Left kidney (tissue), 8 donors: ENCODE measurements at places on chromosomes 3 and 15.
A peak's percentile ranks its signal among the peaks of the same experiment; 100 is the strongest.

GRCh38 chr15:35583863-35584528 is 38.0 kb upstream of the DPH6 start:
- DNase-seq = peak; percentile 22

- DNase-seq = no peak
These were observed 34.5 kb upstream of the CHST2 start for GRCh38 chr3:143084856-143085731.

DNA sequence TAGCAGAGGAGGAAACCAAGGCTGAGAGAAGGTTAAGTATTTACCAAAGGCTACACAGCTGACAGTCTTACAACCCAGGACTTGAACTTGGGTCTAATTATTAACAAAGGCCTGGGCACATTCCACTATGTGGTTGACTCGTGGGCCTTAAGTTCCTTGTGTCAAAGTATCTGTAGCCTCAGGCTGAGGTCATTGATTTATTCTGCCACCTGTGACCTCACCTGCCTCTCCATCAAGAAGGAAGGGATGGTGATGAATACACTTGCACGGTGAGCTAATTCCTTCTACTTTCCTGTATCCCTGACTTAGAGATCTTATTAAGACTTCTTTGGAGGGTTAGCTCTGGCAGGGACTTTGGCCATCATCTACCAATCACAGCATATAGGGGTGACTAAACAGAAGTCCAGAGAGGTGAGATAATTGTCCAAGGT is 19.9 kb upstream of the LRRC58 start:
- no peak for DNase-seq

GRCh38 chr3:113261063-113261625 is 49.8 kb downstream of the BOC start:
- DNase-seq = no peak

DNA sequence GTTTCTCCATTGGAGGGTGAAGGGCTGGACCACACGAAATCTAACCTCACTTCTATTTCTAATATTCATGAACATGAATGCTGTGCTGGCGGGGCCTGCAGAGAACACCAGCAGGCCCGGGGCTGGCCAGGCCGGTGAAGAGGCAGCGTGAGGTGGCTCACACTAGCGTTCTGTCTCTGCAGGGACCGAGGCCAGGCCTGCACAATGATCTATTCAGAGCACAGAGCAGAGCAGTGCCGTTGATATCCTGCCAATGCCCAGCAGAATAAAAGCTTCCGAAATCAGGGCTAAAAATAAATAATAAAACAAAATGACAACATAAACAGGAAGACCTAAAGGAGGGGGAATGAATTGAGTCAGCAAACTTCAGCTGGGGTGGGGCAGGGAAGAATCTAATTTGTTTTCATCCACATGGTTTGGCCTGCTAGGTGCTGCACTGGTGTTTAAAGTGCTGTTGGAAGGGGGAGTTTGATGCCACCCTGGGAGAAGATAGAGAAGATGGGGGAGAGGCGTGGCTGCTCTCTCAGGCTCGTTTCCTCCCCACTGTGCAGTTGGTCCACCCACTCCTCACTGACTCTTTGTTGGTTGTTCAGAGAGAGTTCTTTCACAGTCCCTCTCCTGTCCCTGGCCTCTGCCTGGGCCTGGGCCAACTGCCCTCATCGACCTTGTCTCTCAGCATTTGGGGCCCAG is 837.1 kb downstream of the AGBL1 start:
- no peak for DNase-seq

DNA sequence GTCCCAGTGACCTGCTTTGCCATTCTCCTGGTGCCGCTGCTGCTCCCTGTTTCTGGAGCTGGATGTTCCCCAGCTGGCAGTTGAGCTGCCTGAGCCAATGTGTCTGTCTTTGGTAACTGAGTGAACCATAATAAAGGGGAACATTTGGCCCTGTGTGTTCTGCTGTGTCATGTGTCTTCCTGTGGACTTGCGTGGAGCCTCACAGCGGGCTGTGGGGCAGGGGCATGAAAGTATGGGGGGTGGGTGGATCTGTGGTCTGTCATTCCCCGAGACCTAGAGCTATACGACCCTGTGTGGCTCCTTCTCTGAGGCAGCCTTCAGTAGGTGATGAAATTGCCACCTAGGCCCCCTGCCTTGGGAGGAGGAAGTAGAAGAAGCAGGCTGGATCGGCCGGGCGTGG is 2.0 kb upstream of the PPCDC start:
- no peak for DNase-seq

- DNase-seq = no peak
These were observed 61.6 kb upstream of the ETV5 start for GRCh38 chr3:186170516-186170915.

GRCh38 chr3:99163314-99163713 is 261.8 kb upstream of the DCBLD2 start:
- no peak for DNase-seq

DNA sequence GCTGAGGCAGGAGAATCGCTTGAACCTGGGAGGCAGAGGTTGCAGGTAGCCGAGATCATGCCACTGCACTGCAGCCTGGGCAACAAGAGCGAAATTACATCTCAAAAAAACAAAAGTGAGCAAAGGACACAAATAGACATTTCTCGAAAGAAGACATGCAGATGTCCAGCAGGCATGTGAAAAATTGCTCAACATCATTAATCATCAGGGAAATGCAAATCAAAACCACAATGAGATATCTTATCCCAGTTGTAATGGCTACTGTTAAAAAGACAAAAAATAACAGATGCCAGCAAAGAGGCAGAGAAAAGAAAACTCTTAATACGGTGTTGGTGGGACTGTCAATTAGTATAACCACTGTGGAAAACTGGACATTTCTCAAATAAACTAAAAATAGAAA is 20.9 kb downstream of the ASB7 start:
- DNase-seq = no peak

- DNase-seq = no peak
These were observed 57.1 kb upstream of the POU1F1 start for GRCh38 chr3:87333393-87333892.

DNA sequence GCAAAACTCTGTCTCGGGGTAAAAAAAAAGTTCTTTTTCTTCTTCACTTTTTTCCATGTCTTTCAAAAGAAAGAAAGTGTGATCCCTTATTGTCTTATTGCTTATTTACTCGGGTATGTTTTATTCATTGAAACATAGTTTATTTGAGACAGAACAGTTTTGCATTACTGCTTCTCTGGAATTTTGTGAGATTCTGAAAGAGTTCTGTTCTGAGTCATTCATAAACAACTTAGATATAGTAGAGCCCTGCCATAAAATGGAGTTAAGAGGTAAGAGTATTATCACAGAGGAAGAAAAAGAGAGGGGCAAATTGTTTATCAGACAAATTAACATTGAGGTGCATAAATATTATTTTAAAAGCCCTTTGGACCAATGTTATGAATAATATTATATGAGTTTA is 522.2 kb downstream of the ROBO2 start:
- DNase-seq = no peak

- DNase-seq = no peak
These were observed 64.7 kb downstream of the UBE3A start for GRCh38 chr15:25374143-25374542.

DNA sequence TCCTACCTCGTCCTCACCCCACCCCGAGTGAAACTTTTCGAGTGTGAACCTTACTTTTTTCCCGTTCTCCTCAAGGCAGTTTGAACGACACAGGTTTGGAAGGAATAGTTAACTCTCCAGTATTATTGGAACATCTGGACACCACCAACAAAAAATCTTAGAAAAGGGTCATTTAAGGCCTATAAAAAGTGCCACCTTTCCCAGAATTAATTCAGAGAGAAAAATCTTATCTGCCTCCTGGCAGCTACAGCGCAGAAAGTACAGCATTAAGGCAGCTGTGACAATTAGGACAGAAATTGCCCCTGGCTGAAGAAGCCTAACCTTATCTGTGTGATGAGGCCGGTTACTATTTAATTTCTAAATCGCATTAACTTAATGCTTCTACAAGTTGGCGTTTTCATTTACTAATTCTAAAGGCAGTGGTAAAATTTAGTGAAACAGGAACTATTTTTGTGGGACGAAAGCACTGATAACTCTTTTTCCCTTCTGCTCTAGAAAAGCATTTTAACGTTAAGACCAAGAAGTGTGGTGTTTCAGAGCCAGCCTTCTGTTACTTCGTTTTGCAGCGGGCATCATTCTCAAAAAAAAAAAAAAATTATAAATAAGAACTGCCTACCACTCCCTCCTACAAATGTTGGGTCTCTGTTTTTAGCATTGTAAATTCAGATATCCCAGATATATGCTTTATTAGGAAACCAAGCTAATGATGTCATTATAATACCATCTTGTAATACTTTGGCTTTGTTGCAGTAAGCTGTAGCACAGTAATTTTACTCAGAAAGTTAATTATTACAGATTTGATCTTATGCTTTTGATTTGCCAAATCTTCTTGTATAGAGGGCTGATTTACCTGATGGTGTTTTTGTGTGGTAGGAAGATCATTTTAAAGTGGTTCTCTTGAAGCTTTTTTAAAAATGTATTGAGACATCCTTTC is 1.4 kb downstream of the ATP11B start:
- peak; percentile 22 for DNase-seq

GRCh38 chr3:156140001-156140595 is 19.7 kb downstream of the KCNAB1 start:
- no peak for DNase-seq

DNA sequence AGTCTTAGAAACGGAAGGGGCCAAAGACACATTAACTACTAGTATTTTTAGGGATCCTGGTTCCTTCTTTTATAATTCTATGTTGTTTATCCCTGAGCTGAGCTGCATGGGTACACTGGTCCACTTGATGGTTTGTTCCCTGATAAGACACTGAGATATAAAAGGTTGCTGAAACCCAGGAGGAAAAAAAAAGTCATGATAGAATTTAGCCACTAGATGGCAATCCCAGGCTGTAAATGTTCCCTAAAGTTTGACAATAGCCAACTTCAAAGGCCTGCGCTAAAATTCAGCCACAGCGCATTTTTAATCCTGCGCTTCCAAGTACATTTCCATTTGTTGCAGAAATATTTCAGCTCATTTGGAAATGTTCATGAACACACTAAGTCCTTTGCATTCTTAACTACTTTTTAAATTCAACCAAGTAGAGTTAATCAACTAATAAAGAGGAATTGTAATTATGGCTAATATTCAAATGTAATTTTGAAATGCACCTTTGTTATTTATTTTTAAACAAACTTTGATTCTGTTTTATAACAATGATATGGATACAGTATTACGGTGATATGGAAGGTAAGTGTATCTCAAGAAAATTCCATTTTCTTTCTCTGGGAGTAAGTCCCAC is 249.3 kb upstream of the FEZF2 start:
- DNase-seq = peak; percentile 61

GRCh38 chr15:89469426-89470096 is 26.8 kb downstream of the RHCG start:
- no peak for DNase-seq

DNA sequence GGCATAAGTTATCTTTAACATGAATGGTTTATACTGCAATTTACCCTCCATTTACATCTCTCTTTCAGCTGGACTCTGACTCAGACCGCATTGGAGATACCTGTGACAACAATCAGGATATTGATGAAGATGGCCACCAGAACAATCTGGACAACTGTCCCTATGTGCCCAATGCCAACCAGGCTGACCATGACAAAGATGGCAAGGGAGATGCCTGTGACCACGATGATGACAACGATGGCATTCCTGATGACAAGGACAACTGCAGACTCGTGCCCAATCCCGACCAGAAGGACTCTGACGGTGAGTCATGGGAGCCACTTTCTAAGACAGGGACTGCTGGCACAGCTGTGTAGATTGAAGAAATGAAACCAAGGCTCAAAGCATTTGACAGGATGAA is 11.6 kb downstream of the THBS1 start:
- no peak for DNase-seq

DNA sequence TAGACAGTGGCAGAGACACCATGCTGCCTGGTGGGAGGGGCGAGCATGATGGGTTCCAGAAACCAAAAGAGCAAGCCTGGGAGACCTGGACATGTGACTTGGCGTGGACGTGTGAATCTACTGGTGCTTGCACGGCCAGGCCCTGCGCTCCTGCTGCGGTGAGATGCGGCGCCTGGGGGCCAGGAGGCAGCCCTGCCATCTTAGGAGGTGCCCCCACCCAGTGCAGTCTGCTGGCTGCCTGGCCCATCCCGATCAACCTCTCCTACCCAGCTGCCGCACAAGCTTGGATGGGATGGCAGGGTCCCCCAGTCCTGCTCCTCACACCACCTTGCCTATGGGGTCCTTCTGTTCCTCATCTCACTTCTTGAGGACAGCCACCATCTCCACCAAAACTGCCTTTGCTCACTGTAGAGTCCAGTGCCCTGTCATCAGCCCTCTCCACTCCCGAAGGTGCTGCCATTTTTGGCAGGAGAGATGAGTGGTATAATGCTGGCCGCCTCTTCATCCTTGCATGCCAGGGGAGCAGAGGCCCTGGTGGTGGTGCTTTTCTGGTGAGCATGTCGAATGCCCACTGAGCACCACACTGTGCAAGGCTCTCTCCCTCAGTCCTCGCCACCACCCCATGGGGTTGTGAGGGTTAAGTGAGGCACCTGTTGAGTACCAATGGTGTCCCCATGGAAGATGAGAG is 3.1 kb upstream of the ABTB1 start:
- no peak for DNase-seq

- DNase-seq = no peak
These were observed 27.6 kb downstream of the NDUFB4 start for GRCh38 chr3:120623727-120624093.

GRCh38 chr15:60840703-60841411 is 361.9 kb upstream of the ICE2 start:
- no peak for DNase-seq

- DNase-seq = no peak
These were observed 177.0 kb downstream of the RAB11A start for GRCh38 chr15:66046326-66046725.

GRCh38 chr3:122008166-122008565 is 13.9 kb downstream of the ILDR1 start:
- no peak for DNase-seq

GRCh38 chr3:70049761-70050160 is 50.2 kb downstream of the SAMMSON start:
- no peak for DNase-seq

DNA sequence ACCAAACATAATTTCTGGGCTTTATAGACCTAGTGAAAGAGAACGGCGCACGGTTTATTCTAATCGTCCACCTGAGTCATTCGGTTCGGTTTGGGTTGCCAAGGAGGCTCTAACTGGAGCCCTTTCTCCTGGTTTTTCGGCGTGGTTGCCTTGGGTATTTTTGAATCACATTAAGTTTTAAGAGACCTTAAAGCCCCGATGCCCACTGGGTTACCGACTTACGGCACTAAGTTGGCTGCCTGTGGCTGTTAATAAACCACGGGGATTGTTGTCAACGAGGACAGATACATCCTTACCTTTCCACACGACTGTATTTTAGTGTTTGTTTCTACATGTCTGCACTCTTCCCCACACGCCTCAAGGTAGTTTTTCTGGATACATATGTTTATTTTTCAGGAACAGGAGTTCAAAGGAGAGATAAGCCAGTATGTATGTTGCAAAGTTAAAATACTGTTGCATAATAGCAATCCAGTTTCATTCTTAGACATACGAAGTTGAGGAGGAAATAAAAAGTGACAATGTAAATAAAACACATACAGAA is 1.2 kb upstream of the ANP32A start:
- no peak for DNase-seq

DNA sequence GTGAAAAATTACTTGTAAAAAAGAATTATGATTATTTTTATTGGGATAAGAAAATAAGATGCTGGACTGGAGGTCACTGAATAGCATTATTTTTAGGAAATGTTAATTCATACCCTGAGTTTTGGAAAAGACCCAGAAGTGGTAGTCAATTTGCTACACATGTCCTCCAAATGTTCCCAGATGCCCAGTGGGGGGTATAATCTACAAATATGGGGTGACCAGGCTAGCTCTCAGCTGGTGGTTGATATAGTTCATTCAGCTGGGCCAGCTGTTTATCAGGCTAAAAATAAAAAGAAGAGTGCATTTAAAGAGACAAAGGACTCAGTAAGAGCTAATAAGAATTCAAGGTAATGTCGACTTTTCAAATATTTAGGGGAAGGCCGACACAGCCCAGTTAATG is 402.0 kb upstream of the GOLIM4 start:
- DNase-seq = no peak
